ENCODE measurements at places on chromosomes 5 and 9.

DNA sequence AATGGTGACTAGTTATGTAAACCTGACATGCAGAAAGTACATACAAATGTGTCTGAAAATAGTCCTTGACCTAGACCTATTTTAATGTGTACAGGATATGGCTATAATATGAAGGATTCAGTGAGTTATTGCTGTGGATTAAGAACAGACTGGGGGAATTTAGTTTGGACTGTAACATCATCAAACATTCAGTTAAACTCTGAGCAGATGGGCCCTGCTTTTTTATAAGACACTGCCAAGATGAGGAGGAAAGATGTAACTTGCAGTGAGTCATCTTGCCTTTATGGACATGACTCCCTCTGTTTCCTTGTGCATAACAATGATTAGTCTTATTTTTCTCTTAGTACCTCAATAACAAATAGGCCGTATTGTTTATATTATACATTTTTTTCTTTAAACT is 12.2 kb downstream of the PPP3R2 start:
- peak; percentile 37 for DNase-seq

- no peak for DNase-seq
These were observed 73.2 kb downstream of the ACER2 start for GRCh38 chr9:19481971-19482404.

DNA sequence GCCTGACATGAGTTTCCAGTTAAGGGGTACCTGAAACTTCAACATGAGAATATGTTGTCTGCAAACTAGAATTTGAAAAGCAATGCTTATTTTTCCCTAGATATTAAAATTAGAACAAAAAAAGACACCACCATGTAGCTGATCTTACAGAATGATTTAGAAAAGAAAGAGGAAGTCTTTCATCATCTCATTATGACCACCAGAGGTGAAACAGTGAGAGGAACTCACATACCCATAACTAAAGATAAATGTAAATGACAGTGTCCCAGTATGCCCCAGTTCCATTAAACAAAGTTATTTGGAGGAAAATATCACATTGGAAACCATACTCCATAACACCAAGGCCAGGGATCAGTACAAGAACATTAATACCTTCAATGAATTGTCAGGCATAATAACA is 6.9 kb downstream of the TAF7 start:
- no peak for DNase-seq

GRCh38 chr9:13131991-13132390 is 147.5 kb downstream of the MPDZ start:
- no peak for DNase-seq

- DNase-seq = no peak
These were observed 5.5 kb downstream of the MAN2A1 start for GRCh38 chr5:109695005-109695926.

DNA sequence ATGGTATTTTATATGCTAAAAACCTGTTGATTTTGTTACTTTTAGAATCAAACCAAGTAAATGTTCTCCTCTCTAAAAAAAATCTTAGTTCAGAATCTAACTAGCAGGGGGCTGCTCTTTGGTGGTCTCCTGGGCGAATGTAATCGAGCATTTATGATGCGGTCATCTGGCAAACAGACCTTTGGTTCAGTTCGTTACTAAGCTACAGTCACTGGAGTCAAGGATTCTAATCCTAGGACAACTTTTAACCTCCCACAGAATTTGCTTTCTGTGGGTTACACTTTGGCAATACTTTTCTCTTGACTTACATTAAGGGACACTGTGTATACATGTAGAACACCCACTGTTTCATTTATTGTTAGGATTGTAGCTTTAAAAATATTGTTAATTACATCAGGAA is 26.3 kb upstream of the FREM1 start:
- DNase-seq = no peak

- DNase-seq = peak; percentile 23
These were observed 343.2 kb downstream of the ACTL7B start for GRCh38 chr9:108512426-108513173.

GRCh38 chr9:135886147-135886981 is 21.0 kb downstream of the CAMSAP1 start:
- peak; percentile 65 for DNase-seq

Data from bronchial epithelial cell (primary cell).